ENCODE measurements at places on chromosomes 7 and 10. TPM values are rescaled to one million over a fixed set of nuclear protein-coding genes. Genes with fewer than 3 reads are reported as not detected.
A peak's percentile ranks its signal among the peaks of the same experiment; 100 is the strongest.

DNA sequence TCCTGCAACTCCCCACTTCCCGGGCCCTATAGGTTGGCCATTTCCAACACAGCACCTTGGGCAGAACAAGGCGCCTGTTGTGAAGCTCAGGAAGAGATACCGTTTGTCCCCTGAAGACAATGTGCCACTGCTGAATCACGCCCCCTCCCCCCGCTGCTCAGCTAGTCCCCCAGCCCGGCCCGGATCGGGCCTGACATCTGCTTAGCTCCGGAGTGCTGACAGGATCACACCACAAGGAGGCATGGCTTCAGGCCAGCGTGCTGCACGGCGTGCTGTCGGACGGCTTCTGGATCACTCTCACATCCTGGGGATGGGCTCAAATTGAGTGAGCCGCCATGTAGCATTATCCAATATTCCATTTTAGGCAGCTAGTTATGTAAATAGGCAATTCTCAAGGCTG lies 62.1 kb upstream of the EFCAB10 start:
- no peak for DNase-seq

- no peak for DNase-seq
Observed at GRCh38 chr7:32360127-32360526, 130.1 kb downstream of the LSM5 start.

Gene ZNF92
- total RNA-seq, result 7.6 TPM

GRCh38 chr10:2984682-2985081 lies 82.7 kb upstream of the PFKP start:
- no peak for DNase-seq

Gene PON3
- 36.4 TPM for total RNA-seq

Gene TACC2
- 236 TPM for total RNA-seq

DNA sequence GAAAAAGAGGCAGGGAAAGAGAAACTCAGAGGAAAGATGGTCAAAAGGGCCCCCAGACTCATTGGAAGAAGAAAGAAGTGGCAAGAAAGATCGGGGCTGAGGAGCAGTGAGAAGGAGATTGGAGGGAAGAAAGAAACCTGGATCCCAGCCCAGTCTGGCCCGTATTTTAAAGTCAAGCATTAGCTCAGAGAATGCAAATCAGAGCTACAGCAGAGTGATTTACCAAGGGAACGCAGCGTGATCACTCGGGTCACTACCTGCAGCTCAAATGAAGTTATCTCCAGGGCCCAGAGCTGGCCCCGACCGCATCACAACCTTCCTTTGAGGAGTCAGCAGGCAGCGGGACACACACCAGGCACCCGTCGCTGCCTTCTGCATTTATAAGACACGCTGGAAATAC lies 72.8 kb downstream of the CARD11 start:
- no peak for DNase-seq

Gene ABCB1
- 7.5 TPM for total RNA-seq

GRCh38 chr7:76201732-76202665 lies at the start of gene SRRM3:
TSS of gene SRRM3 (plus strand) at chr7:76201896. CDS start at chr7:76235067, 33,171 bp downstream.
- peak; percentile 90 for DNase-seq

DNA sequence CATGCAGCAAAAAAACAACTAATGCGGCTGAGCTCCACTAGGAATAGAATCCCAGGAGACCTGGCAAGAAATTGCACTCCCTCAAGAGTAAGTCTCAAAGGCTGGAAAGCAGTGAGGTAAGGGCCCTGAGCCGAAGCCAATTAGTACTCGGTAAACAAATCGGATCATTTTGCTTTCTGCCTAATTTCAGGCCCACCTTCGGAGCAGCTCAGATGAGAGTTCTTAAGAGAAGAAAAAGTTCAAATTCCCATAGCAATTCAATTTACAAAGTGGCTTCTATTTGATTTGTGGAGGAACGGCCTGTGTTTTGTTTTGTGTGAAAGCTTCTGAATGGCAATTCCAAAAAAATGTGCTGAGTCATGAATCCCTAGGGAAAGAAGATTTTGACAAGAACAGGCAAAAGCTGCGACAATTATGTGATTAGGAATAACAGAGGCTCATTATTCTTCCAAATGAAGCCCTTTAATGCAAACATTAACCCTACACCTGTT lies 60.9 kb downstream of the SLC16A9 start:
- no peak for DNase-seq

Gene GRM3
- total RNA-seq, result not detected

Gene NEBL
- 106 TPM for total RNA-seq

Gene ACADSB
- 27.1 TPM for total RNA-seq

DNA sequence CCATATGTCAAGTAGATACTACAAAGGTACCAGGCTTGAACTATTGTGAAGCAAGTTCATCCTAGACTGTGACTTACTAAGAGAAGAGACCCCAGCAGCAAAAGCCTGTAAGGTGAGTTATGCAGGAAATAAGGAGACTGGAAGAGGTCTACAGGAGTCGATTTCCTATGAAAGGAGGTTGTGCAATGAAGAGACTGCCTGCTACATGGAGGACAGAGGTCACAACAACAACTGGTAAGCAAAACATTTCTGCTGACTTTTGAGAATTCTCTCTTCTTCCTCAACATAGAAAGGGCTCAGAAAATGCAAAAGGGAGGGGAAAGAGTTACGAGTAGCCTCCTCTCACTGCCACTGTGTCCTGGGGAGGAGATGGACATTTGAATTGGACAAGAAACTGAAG lies 42.4 kb downstream of the PDK4 start:
- no peak for DNase-seq

- no peak for DNase-seq
Observed at GRCh38 chr7:150453892-150454291, 3.5 kb downstream of the GIMAP8 start.

DNA sequence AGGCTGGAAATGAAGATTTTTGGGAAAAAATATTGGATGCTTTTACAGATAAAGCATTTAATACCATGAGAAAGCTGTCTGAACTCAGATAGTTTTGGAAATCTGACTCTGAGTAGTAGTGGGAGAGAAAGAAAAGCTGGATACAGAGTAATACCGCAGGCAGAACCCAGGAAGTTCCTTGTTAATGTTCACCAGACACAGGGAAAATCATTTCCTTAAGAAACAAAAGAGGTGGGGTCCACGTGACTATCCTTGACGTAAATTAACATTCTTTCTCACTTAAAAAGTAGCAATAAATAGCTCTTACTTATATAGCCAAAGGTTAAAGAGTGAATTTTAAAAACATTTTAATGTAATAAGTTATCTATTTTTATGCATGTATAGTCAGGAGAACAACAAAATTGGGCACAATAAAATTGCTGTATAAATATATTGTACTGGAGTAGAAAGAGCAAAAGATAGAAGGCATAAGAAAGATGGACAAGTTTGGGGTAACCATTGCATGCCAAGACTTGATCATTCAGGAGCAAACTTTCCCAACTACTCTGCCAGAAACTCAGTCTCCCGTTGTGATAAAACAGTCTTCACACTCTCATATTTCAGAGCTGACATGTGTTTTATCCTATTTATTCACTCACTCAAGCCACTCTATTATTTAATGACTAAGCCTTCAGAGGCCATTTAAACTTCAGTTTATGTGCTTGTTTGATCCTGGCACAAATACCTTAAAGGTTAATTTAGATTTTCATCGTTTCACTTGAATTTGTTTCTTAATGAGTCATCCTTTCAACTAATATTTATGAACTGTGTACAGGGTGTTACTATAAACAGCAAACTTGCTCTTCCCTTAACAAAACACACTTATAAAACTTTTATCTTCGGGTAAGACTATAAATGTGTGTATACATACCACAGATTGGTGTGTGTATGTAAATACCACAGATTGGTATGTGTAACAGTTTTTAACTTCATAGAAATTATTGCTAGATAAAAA lies 143.1 kb downstream of the GNAI1 start:
- no peak for DNase-seq

Gene PRSS2
- not detected for total RNA-seq

DNA sequence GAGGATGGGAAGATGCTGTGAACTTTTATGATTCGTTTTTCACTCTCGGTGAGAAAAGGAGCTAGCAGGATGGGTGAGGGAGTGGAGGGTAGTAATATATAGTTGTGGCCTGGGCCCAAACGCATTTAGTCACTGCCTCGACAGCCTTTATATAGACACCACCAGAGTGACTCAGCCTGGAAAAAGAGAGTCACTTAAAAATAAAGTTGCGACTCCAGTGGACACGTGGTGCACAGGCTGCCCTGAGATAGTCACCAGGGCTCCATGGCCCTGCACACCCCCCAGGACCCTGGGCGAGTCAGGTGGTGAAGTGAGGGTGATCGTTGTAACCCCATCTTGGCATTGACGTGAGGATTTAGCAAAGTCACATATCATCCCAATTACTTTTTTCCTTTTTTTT lies 106.7 kb downstream of the CUX1 start:
- no peak for DNase-seq

Gene LOXL4
- 6.2 TPM for total RNA-seq

Gene CDK14
- total RNA-seq, result 47.2 TPM

Gene AQP1
- total RNA-seq, result 1,132 TPM

GRCh38 chr7:138008588-138009349 lies 6.9 kb upstream of the CREB3L2 start:
- no peak for DNase-seq

DNA sequence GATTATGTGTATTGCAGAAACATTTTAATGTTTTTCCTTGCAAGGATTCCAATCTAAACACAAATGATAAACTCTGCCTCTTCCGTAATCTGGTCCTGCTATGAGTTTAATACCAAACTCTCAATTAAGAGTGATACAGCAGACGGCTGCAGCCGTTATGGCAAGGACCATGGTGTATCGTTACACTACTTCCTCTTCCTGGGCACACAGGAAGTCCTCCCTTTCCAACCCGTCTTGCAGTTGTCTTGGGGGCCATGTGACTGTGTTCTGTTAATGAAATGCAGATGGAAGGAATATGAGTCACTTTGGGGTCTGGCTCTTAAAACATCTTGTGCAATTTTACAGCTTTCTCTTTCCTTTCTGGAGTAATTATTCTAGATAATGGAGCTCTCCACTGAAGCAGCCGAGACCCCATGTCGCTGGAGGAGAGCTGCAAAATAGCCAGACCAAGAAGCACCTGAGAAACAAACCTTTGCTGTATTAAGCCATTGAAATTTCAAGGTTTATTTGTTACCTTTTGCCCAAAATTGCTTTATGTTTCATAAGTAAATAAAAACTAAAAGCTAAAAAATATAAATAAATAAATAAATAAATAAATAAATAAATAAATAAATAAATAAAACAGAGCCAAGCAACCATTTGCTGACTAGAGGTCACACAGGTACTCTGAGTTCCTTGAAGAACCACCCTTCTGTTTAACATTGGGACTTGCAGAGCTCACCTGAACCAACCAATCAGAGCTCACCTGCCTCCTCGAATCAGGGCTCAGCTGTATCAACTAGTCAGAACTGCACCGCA lies 74.7 kb downstream of the FRMPD2 start:
- DNase-seq, result no peak

Gene FOXP2
- 7.6 TPM for total RNA-seq

DNA sequence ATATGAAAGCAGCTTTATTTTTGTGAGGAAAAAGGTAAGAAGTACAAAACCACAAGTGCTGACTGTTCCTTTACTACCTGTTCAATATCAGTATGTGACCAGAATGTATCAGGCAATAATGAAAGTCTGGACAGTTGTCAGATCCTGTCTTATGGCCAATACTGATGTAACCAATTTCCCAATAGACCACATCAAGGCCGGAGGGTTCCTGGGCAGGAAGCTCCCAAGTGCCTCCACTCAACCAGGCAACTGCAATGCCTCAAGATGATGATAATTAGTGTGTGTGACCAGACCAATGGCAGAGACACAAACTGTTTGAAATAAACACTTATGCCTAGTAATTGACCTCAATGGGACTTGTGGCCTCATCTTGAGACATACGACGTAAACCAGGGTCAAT lies 149.4 kb upstream of the ASAH2 start:
- DNase-seq, result no peak

GRCh38 chr7:73606801-73607691 lies 17.3 kb downstream of the MLXIPL start:
- peak; percentile 78 for DNase-seq

DNA sequence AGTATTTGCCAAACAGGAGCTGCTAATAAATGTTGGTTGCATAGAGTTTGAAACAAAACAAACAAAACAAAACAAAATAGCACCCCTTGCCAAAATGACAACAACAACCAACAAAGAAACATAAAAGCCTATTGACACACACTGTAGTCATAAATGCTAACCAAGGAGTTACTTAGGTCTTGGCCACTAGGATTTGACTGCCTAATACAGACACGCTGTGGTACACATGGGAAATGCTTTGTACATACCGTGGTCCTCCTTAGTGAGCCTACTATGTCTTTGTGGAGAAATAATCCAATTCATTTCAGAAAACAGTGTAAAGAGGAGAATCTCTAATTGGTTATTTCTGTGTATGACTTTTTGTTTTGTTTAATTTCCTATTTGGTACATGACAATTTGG lies 53.2 kb upstream of the MTPN start:
- no peak for DNase-seq

DNA sequence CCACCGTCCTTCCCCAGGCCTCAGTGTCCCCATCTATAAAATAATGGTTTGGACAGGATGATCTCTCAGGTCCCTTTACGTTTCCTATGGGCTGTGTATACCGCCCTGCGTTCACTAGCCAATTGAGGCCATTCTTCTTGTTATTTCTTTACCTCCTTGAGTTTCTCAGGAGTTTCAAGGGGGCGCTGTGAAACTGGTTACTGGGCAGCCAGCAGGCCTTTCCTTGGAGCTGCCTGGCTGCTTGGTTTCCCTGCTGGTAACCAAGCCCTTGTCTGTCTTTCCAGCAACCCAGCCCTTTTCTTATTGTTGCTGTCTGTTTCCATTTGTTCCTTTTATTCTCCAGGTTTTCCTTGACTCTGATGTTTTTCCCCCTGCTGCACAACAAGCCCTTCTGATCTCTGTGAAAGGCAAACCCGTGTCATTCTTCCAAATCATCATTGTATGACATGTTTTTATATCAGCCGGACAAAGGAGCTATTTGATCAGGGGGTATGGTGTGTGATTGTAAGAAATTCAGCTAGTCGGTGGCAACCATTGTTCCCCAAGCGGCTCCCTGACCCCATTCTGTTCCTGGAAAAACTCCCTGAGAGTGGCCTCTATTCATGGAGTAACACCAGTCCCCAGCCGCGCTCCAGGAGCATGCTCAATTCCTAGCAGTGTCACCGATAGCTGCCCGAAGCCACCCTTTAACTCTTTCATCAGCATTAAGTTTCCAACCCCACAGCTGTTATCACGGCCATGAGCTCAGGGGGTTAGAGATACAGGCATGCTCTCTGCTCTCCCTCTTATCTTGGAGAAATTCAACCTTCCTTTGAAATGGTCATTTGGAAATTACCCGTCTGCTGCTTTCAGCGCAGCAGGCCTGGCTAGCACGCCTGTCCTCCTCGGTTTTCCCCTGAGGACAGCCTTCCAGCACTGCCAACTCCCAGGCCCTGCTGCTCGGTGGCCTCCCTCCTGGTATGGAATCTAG lies 26.6 kb downstream of the FGF8 start:
- DNase-seq, result no peak

- no peak for DNase-seq
Observed at GRCh38 chr7:71457021-71457420, 325.1 kb downstream of the GALNT17 start.

Gene CFAP69
- total RNA-seq, result 3.0 TPM

Gene EGR2
- total RNA-seq, result 41.4 TPM

GRCh38 chr7:98178762-98179490 lies 32.3 kb upstream of the BHLHA15 start:
- DNase-seq, result no peak

Gene TRPV5
- total RNA-seq, result not detected

GRCh38 chr7:95046494-95047240 lies 139.3 kb downstream of the PPP1R9A start:
- DNase-seq, result no peak

- no peak for DNase-seq
Observed at GRCh38 chr7:2108501-2109250, 124.1 kb downstream of the MAD1L1 start.

Measured in upper lobe of right lung (tissue), 1 donor.